ENCODE measurements at places on chromosomes 4 and X.
A peak's percentile ranks its signal among the peaks of the same experiment; 100 is the strongest.

DNA sequence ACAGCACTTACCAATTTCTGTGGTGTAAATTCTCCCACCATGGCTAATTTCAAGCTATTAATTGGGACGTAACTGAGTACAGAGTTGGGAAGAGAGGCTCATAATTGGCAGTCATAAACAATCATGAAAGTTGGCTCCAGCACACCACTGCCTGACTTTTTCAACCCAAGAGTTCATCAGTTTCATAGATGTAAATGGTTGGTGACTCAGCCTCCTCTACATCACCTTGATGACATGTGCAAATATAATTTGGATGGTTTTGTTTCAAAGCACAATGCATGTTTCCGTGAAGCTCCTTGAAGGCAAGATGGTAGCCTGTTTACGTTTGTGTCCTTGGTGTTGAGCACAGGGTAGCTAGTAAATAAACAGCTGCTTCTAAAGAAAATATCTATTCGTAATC, 235.1 kb downstream of the LDB2 start:
- DNase-seq = no peak

DNA sequence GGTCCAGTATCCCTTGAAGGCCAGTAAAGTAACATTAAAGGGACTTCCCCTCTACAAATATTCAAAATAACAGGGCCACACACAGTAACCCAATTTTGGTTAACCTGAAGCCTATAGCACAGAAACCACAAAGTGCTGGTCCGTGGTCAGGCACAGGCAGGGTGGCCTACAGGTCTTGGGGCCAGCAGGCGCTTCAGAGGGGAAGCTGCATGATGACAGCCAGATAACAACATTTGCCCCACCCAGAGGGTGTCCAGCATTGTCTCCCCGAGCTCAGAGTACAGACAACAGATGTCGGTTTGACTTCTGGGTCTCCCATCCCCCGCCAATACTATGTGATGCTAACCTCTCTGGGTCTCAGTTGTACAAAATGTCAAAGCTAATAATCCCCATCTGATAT, 51.1 kb downstream of the SH3KBP1 start:
- DNase-seq = no peak

GRCh38 chr4:107619731-107620130, 100.3 kb downstream of the PAPSS1 start:
- no peak for DNase-seq

GRCh38 chr4:186158021-186158813, 33.1 kb upstream of the CYP4V2 start:
- DNase-seq = no peak

GRCh38 chr4:6396696-6397236, 75.6 kb downstream of the PPP2R2C start:
- DNase-seq = no peak

DNA sequence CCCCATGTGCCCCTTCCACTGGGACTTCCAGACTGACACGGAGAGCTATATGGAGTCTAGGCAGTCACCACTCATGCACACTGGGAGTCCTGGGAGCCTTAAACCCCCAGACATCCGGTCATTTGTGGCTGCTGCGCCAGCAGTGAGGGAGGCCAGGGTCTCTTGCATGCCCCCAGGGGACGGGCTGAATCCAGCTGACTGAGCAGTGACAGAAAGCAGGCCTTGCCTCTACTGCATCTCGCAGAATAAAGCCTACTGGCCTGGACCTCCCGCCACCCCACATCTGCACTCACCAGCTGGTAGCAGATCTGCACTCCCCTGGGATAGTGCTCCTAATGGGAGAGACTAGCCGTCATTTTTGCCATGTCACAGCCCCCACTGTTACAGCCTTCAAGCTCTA, 1234.2 kb downstream of the FAM133A start:
- DNase-seq = no peak

GRCh38 chr4:38377195-38377594, 286.8 kb upstream of the KLF3 start:
- no peak for DNase-seq

DNA sequence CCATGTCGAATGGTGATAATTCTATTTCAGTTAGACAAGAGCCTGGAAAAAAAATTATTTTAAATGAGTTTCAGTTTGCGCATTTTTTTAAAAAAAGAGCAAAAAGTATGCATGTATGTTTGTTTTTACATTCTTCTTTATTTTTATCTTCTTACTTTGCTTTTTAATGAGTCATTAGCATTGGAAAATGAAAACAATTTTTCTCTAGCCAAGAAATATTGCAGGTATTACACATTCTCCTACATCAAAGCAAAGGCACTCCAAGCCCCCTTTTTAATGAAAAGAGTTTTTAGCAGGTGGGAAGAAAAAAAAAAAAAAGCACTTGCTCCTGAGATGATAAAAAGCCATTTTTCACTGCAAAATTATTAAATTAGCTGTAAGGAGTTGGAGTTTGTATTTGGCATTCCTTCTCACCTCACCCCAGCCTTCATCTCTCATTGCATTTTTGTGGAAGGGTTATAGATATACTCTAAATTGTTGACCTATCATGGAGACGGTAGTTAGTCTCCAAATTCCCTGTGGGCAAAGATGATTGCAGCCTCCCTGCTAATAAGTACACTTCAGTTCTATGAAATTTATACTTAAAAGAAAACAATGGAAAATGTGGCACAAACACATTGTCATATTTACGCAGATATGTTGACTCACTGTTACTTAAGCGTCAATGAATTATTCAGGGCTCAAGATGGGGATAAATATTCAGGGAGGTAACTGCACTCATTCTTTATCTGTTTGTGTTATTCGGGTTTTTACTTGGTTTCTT, 43.8 kb downstream of the PALLD start:
- DNase-seq = no peak

- DNase-seq = no peak
Observed at GRCh38 chrX:16843208-16843909, 26.8 kb downstream of the RBBP7 start.

GRCh38 chrX:110216027-110216426, 101.9 kb downstream of the AMMECR1 start:
- no peak for DNase-seq

DNA sequence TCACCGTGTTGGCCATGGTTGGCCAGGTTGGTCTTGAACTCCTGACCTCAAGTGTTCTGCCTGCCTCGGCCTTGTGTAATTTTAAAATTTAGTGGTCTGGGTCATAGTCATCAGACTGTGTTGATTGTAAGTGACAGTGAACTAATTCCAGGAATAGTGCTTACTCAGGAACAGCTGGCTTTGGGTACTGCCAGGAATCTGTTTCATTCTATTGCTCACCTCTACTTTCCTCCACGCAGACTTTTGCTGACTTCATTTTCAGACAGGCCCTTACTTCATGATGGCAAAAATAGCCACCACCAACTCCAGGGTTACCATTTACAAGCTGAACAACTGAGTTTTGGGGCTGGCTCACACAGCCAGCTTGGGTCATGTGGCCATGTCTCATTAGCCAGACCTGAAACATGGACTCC, 54.6 kb downstream of the FNIP2 start:
- DNase-seq = no peak

- DNase-seq = no peak
Observed at GRCh38 chr4:150033901-150034300, 44.3 kb upstream of the DCLK2 start.

- DNase-seq = no peak
Observed at GRCh38 chr4:128461291-128462102, 173.9 kb upstream of the PGRMC2 start.

DNA sequence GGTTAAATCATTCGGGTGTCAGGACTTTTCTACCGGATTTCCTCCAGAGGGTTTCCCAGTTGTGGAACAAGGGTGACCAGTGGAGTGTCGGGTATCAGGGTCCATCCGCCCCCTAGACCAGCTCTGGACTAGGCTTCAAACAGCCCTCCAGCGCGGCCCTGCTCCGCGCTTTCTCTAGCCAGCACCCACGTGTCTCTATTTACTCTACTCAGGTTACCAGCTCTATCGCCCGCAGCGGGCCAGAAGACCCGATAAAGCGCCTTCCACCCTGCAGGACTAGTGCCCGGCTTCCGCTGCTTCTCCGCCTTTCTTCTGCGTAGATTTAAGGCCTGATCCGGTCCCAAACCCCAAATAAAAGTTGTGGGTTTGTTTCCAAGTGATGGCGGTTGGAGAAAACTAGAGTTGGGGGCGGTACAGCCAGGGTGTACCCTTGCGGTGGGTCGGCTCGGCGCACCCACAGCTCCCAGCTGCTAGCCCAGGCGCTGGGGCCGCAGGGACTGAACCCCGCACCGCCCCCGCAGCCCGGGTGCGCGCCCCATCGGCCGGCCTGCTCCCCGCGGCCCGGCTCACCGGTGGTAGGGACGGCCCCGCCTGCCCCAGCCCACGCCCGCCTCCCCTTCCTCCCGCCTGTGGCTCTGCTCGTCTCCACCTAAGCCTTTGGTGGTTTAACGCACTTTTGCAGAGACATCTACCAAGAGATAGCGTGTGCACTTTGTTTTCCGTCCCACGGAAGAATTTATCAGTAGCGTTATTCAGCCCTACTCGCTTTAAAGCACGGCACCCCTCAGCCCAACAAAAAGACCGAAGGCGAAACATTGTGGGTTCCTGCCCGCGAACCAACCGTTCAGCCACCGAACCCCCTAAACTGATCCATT, 2.1 kb downstream of the LEF1 start:
- DNase-seq = no peak

GRCh38 chrX:12791257-12792228, at the start of gene PRPS2:
Gene PRPS2 (plus strand): TSS chrX:12791412. CDS start chrX:12791498, 86 bp downstream.
- DNase-seq = peak; percentile 29

DNA sequence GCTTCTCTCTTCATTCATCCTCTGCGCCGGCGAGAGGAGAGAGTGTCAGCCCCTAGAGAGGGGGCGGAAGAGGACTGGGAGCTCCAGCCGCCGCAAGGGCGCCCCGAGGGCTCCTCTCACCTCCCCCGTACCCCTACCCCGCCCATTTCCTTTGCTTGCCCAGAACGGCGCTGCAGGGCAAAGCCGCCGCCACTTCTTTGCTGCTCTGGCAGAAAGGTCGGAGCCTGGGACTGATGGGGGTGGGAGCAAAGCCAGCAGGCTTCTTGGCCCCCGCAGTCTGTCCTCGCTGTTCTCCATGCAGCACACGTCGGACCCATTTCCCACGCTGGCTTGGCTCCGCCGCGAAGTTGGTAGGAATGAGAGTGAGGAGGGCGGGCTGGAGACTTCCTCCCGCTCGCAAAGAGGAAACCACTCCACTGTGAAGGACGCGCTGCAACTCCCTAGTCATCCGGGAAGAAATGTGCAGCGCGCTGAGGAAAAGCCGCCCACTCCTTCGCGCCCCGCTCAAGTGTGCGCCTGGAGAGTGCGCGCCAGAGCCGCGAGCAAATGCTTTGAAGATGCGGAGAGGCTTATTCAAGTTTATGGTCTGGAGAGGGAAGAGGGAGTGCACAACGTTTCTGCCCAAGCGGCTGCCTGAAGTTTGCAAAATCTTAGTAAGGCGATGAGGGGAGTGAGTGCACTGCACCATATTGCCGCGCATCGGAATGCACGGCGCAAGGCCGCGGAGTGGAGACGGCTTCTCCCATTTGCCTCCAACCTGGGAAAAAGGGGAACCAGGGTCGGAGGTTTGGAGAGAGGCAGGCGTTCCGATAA, 2.8 kb upstream of the PCDH7 start:
- peak; percentile 51 for DNase-seq

DNA sequence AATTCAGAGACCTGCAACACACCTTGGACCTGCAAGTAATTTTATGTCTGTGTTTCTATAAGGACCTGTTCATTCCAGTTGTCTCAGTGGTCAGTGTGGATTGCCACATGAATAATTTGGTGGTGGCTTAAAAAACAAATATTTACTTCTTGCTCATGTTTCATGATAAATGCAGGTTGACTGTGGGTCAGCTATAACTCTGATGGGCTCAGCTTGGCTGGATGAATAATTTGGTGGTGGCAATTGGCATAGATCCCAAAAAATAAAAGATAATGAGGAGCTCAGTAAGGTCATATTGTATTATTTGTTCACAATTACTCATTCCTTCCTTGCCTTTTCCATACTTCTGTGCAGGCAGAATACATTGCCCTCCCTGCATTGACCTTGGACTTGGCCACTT, 18.9 kb upstream of the SCRG1 start:
- no peak for DNase-seq

DNA sequence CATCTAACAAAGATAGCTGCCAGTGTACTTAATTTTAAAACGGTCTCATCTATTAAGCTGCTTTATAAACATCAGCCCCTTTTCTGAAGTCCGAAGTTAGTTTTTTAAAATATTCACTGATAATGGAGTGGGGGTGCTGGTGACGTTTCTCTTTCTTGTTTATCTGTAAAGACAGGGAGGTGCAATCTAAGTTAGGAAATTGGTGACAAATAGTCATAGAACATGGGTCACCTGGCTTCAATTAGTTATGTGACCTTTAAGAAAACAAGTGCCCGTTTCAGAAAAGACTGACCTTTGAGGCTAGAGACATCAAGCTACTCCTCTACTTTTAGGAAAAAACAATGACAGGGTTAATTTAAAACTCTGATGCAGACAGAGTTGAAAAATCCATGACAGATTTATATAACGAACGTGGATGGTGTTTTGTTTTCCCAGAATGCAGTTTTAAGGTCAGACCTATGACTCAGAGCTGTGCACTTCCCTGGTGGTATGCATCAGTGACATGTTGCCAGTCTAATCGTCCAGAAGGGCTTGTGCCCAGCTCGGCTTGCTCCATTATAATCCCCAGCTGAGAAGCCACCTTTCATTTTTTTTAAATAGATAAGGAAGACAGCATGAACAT, 38.2 kb downstream of the FHL1 start:
- DNase-seq = no peak

DNA sequence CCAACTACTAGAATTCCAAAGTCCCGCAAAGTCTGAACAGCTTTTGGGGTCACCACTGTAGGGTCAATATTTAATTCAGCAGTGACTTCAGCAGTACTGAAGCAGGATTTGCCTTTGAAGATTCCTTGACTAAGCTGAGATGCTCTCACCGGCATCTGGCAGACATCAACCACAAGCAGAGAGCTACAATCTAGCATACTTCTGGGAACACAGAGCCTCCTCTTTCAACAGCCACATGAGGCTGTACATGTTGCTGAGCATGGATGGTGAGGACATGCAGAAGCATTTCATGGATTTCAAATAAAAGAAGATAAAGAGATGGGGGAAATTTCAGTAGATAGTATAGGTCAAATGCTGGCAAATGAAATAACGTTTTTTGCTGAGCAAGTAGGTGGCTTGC, 6.6 kb upstream of the ASB11 start:
- DNase-seq = no peak

DNA sequence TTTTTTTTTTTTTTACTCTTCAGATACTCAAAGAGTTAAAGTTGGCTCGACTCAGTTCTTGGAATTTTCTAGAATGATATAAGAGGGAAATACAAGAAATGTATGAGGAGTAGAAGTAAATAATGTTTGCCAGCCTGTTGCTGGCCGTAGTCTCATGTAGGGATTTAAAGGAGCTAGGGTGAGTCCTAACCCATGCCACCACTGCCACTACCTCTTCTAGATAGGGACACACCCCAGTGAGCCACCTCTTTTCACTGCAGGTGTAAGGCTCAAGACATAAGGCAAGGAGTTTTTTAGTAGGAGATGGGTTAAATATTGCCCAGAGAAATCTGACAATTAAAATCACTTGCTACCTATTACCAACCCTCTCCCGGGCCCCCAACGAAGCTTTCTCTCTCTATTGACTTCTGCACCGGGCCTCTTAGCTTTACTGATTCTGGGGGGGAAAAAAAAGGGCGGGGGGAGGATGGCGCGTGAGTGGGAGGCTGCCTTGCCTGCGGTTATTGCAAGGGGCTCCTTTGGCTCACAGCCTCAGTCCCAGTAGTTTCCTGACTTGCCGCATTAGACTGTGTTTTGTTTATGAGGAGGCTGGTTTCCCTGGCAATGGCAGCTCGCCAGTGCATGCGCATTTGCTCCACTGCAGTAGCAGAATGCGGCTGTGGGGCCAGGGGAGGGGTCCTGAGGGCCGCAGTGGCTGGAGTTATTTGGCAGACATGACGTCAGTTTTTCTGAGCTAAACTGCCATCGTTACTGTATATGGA, 3.0 kb downstream of the LINC00632 start:
- peak; percentile 78 for DNase-seq

All from urinary bladder (tissue), 4 donors.